ENCODE measurements at places on chromosomes 16 and 17.

DNA sequence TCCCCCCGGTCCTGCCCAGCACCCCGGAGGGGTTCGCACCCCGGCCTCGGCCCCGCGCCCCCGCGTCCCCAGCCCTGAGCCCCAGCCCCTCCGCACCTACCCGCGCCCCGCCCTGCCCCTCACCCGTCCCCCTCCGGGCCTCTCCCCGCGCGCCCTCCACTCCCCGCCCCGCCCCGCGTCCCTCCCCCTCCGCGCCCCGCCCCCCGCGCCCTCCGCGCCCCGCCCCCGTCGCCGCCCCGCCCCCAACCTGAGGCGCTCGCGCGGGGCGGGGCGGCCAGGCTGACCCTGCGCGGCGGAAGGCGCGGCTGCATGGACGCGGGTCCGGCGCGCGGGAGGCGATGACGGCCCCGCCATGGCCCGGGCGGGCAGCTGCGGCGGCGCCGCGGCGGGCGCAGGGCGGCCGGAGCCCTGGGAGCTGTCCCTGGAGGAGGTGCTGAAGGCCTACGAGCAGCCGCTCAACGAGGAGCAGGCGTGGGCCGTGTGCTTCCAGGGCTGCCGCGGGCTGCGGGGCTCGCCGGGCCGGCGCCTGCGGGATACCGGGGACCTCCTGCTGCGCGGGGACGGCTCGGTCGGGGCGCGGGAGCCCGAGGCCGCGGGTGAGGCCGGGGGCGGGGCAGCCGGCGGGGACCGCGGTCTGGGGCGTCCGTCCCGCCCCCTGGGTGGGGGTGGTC lies at the start of gene SPIRE2:
SPIRE2 (plus strand) TSS at position 277 of the 671 bp plus-strand sequence; CDS start at position 353, 76 bp downstream.
- DNase-seq: no peak

GRCh38 chr17:36461330-36462110 lies 25.0 kb upstream of the ZNHIT3 start:
- DNase-seq: no peak

- no peak for DNase-seq
Observed at GRCh38 chr16:10255728-10256127, 73.5 kb upstream of the GRIN2A start.

DNA sequence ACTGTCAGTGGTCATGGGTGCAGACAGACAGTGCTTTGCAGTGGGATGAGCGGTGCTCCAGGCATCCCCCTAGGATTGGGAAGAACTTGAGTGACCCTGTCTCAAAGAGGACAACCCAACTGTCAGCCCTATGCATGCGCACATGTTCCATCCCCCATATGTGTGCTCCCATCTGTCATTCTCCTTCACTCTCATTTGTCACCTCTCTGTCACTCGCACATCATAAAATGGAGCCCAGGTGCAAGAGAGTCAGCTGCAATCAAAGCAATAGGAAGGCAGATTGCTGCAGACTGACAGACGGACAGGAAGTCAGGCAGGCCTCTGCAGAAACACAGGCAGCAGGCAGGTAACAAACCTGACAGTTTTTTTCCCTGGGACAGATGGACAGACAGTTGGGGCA lies 101.8 kb upstream of the CCL1 start:
- no peak for DNase-seq

GRCh38 chr16:29820271-29820701 lies at the start of gene MVP:
Gene MVP, plus strand, starts transcription at chr16:29820462. Its CDS starts 10,088 bp downstream, at chr16:29830550.
- no peak for DNase-seq

- DNase-seq: no peak
Observed at GRCh38 chr17:41658846-41659245, 29.8 kb upstream of the EIF1 start.

DNA sequence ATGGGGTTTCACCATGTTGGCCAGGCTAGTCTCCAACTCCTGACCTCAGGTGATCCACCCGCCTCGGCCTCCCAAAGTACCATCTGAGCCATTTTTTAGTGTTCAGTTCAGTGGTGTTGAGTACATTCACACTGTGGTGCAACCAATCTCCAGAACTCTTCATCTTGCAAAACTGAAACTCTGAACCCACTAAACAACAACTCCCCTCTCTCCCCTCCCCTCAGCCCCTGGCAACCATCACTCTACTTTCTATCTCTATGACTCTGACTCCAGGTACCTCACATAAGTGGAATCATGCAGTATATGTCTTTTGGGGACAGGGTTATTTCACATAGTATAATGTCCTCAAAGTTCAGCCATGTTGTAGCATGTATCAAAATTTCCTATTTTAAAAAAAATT lies 18.7 kb upstream of the MAPK3 start:
- DNase-seq: no peak

- no peak for DNase-seq
Observed at GRCh38 chr17:61175298-61176142, 224.1 kb upstream of the TBX2 start.

- no peak for DNase-seq
Observed at GRCh38 chr16:67948015-67948414, 4.1 kb upstream of the LCAT start.

DNA sequence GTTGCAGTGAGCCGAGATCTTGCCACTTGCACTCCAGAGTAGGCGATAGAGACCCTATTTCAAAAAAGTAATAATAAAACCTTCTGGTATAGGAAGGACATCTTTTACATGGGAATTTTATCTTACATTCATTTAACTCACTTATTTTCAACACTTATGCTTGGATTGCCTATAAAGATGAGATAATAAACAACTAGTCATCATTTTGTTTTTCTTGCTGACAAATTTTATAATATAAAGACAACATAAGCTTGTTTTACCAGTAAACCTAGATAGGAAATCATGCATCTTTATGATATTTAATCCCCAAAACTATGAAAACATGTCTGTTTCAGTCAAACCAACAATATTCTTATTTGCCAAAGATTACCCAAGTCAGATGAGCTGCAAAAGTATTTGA lies 17.0 kb downstream of the ABCC3 start:
- no peak for DNase-seq

DNA sequence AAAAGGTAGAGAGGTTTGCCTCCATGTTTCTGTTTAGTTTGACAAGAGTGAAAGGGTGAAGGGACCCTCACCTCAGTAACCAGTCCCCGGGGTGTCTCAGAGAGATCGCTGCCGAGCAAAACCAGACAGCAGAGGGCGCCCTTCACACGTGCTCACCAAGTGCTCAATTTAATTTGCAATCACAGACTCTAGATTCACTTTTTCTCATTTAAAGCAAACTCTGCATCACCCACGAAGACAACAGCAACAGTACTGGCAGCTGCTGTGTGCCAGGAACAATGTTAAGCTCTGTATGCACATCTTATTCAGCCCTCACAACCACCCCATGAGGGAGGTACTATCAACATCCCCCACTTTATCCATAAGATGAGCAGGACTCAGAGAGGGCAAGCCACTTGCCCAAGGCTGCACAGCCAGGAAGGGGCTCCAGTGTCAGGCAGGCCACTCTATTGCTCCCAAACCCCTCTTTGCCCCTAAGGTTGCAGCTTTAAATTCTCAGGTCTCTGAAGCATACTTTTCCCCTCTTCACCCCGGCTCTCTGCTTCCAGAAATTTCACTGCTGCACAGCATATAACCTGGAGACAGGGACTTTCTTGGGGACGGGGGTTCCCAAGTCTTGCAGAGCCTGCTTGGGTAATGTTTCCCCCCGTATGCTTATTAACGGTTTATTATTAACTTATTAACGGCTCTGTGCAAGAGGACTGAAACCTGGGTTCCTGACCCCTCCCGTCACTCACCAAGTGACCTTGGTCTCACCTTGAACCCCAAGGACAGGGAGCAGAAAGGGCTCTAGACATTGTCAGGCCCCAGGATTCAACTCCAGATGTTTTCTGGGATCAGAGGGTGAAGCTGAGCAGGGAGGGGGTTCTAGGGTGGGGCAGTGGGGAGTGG lies 70.9 kb downstream of the CNGB1 start:
- no peak for DNase-seq

- DNase-seq: no peak
Observed at GRCh38 chr16:22955461-22956070, 141.6 kb downstream of the HS3ST2 start.

- no peak for DNase-seq
Observed at GRCh38 chr17:50047488-50048126, 8.3 kb upstream of the ITGA3 start.

- no peak for DNase-seq
Observed at GRCh38 chr16:49603956-49604355, 230.4 kb downstream of the C16orf78 start.

GRCh38 chr17:76539631-76540271 lies at the start of gene PRCD:
Gene PRCD, plus strand, starts transcription at chr17:76540044. Its CDS starts 98 bp downstream, at chr17:76540142.
- no peak for DNase-seq

- DNase-seq: no peak
Observed at GRCh38 chr16:69014811-69015210, 90.6 kb upstream of the HAS3 start.

GRCh38 chr16:67509016-67509415 lies 19.6 kb upstream of the RIPOR1 start:
- DNase-seq: no peak

DNA sequence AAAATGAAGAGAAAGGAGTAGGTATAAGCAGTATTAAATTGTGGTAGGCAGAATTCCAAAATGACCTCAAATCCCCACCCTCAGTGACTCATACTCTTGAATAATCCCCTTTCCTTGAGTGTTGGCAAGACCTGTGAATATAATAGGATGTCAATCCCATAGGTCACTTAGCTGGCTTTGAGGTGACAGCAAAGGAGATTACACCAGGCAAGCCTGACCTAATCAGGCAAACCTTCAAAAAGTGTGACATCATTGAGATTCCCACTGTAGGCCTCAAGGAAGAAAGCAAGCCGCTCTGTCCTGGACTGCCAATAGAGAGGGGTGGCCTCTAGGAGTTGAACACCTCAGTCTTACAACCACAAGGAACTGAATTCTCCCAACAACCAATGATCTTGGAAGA lies 535.2 kb downstream of the RBFOX1 start:
- DNase-seq: no peak

- no peak for DNase-seq
Observed at GRCh38 chr16:80993307-80993706, 13.4 kb downstream of the CMC2 start.

DNA sequence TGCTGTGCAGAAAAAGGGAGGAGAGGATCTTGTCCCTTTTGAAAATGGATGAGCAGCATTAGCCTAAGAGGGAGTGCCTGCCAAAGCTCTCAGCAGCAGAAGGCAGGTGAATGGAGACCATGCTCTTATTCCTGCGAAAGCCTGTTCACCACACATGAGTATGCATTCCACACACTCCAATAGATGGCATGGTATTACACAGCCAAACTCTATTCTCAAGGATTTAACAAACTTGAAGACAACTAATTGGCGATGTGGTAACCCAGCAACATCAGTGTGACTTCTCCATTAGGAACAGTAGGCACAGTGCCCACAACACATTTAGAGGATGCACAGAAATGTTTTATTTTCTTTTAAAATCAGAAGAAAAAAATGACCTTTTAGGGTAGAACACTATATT lies 77.8 kb downstream of the CDH11 start:
- no peak for DNase-seq

- DNase-seq: no peak
Observed at GRCh38 chr16:11535494-11535893, 51.2 kb downstream of the LITAF start.

GRCh38 chr17:29524692-29525091 lies 42.1 kb downstream of the ABHD15 start:
- DNase-seq: no peak

- DNase-seq: peak; percentile 89
Observed at GRCh38 chr17:42577532-42578281, at the start of gene PSMC3IP. Gene PSMC3IP, minus strand, starts transcription at chr17:42577729. Its CDS starts 43 bp downstream, at chr17:42577686.

DNA sequence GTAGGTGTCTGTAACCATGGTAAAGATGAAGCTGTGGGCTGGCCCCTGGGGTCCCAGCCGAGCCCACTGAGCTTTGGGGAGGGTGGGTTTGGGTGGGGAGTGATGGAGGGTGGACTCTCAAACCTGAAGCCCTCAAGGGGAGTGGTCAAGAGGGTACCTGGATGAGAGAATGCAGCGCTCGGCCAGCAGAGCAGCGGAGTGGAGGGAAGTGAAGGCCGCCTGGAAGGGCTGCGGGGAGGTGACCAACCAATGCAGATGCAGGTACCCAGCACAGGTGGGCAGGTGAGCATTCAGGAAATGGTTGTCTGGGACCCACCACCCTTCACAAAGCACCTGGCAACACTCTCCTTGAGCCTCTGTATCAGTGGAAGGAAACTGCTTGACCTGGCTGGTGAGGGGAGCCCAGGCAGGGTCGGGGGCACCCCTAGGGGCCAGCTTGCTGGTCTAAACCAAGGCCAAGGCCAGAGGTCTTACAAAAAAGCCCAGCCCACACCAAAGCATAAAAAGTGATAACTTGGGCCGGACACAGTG lies 3.4 kb upstream of the SLC5A10 start:
- no peak for DNase-seq

GRCh38 chr17:39082482-39082881 lies 69.0 kb downstream of the PLXDC1 start:
- DNase-seq: no peak

DNA sequence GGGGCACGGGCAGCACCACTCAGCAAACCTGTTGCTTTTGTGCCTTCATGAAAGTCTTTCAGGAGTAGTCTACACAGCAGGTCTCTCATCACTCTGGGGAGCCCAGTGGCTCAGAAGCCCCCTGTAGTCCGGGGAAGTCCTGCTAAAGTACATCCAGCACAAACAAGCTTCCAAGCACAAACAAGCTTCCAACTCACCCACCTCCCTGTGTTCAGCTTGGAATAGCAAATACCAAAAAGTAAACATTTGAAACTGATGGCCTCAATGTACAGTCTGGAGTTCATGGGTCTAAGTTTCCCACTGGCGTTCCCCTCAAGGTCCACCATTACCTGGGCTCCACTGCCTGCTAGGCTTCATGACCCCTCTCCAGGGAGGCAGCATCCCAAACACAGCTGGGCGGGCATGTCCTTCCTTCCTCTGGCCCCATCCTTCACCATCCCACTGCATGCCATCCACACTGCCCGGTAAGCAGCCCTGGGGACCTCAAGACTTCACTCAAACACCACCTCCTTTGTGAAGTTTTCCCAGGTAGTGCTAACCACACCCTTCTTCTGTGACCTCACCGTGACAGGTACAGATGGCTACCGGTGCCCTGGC lies 62.8 kb upstream of the SIAH1 start:
- no peak for DNase-seq

- DNase-seq: no peak
Observed at GRCh38 chr16:56263711-56264608, 72.7 kb downstream of the GNAO1 start.

GRCh38 chr16:49800876-49801275 lies 55.0 kb downstream of the ZNF423 start:
- no peak for DNase-seq

DNA sequence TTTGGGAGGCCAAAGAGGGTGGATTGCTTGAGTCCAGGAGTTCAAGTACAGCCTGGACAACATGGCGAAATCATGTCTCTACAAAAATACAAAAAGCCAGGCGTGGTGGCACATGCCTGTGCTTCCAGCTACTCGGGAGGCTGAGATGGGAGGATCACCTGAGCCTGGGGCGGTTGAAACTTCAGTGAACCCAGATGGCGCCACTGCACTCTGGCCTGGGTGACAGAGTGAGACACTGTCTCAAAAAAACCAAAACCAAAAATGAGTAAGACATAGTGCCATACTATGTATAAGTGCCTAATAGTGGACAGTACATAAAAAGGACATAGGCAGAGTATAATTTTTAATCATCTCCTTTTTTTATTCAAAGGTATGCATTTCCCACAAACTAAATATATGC lies 4.0 kb downstream of the CTC1 start:
- no peak for DNase-seq

- DNase-seq: no peak
Observed at GRCh38 chr16:57736419-57737351, 1.1 kb downstream of the KATNB1 start.

Data from esophagus squamous epithelium (tissue), 5 donors.